ENCODE measurements at places on chromosomes 6 and 20.
A peak's percentile ranks its signal among the peaks of the same experiment; 100 is the strongest.

DNA sequence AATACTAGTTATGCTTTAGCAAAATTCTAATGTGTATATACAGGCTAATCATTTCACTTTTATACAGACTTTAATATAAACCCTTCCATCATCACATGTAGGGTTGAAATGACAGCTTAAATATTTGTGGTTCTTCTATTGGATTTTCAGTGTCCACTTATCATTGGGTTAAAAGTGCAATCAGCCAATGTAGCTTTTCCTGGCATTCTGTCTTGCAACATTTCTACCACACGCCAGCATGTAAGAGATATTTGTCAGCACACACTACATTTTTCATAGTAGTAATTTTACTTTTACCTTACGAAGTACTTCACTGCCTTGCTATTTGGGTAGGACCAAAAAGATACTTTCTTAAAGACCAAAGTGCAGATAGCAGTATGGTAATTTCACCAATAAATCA is 252.0 kb downstream of the TBX18 start:
- no peak for DNase-seq

DNA sequence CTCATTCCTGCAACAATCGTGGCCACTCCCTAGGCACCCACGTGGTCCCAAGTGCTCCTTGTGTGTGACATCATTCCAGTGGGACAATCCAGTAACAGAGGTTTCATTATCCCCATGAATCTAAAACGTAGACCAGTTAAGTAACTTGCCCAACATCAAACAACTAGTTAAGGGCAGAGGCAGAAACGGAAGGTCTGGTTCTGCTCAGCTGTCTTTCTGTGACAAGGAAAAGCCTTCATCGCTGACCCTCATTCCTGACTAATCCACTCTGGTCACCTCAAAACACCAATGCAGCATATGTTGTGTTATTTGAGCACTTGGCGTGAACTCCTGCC is 261.4 kb upstream of the JARID2 start:
- DNase-seq = no peak

- no peak for DNase-seq
Measured at GRCh38 chr6:128803911-128804310, 79.0 kb upstream of the LAMA2 start.

- DNase-seq = peak; percentile 87
Measured at GRCh38 chr6:18122128-18123093, at the start of gene NHLRC1. Gene NHLRC1, minus strand, starts transcription at chr6:18122677. Its CDS starts 71 bp downstream, at chr6:18122606.

DNA sequence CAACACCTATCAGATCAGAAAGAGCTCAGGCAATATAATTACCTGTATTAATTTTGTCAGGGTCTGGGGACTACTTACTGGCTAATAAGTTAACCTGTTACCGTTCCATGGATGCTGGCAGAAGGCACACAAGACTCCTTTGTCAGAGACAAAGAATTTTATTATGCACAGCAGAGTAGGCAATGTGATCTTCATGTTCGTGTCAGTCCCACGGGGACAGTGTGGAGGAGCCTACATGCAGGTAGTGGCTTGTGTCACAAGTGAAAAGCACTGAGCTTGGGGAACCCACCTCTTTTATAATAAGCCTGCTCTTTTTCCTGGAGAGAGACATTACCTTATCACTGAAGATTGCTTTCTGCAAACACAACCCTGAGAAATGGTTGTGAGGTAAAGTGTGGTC is 96.9 kb downstream of the CD164 start:
- no peak for DNase-seq

- no peak for DNase-seq
Measured at GRCh38 chr6:44892579-44892978, 435.6 kb upstream of the RUNX2 start.

DNA sequence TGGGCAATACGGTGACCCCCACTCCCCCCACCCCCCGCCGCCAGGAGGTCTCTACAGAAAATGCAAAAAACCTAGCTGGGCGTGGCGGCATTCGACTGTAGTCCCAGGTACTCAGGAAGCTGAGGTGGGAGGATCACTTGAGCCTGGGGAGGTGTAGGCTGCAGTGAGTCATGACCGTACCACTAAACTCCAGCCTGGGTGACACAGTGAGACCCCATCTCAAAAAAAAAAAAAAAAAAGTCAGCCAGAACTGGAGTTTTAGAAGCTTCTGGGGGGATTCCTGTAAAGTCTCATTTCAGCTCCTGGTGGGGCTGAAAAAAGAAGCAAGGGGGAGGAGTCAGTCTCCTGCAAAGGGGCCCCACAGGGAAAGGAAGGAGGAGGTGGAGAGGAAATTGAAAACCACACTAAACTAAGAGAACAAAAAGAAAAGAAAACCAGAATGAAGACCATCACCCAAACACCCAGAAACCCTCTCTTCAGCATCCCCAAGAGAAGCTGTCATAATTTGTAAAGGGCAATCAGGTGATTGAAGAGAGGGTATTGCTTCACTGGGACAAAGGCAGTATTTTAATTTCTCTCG is 50.4 kb downstream of the NOL4L start:
- DNase-seq = peak; percentile 74

- DNase-seq = peak; percentile 52
Measured at GRCh38 chr6:14799928-14800327, 445.9 kb upstream of the JARID2 start.

DNA sequence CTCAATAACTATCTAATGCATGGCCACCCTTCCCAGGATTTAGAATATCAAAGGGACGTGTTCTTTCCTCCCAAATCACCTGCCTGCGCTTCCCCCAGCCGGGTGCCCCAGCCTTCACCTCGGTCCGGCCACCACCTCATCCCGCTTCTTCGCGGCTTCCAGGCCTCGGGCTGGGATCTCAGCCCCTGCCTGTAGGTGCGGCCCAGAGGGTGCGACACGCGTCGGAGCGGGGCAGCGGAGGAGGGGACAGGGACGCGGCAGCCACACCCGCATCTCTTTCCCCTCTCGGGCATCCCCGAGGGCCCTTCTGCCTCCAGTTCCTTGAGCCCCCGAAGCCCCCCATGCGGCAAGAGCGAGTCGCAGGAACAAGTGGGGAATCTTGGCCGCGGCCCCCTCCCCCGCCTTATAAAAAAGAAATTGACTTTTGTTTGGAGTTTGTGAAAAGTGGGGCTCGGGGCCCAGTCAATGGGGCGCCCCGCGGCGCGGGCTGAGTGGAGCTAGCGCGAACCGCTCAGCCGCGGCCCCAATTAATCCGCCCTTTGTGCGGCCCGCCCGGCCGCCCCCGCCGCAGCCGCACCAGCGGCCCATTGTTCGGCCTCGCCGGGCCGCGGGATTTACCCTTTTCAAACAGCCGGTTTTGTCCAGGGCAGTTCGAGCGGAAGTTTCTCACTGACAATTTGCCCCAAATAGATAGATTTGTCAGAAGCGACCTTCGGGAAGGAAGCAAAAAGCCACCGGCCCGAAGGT is 8.4 kb upstream of the NR2E1 start:
- no peak for DNase-seq

GRCh38 chr6:47016261-47016660 is 25.9 kb downstream of the ADGRF1 start:
- no peak for DNase-seq

DNA sequence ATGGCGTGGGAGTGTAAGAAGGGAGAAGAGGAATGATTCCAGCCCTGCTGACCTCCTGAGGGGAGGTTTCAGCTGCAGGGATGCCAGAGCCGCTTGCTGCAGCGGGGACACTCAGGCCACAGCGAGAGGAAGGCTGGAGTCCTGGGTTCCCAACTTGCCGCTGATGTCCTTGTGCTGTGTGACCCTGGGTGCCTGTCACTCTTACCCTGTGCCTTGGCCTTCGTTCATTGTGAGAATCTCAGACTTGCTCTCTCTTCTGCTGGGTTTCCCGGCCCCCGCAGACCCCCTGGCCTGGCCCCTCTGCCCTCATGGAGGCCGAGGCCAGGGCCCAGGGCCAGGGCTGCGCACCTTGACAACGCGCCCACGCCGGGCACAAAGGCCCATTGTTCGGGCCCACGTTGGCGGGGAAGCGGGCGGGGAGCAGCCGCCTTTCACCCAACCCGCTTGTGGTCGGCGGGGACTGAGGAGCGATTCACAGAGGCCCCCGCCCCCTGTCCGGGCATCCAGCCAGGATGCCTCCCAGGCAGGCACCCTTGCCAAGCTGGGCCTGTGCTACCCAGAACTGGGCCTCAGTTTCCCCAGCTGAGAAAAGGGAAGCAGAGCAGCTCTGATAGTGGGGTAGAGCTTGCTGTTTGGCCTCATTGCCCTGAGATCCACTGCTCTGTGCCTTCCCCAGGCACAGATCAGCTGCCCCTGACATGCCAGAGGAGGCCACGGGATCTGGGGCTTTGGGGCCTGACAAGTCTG is 52.4 kb downstream of the CEBPB start:
- DNase-seq = no peak

GRCh38 chr6:108526739-108527174 is 34.0 kb upstream of the FOXO3 start:
- DNase-seq = no peak

- no peak for DNase-seq
Measured at GRCh38 chr6:155256122-155256795, 7.6 kb upstream of the CLDN20 start.

DNA sequence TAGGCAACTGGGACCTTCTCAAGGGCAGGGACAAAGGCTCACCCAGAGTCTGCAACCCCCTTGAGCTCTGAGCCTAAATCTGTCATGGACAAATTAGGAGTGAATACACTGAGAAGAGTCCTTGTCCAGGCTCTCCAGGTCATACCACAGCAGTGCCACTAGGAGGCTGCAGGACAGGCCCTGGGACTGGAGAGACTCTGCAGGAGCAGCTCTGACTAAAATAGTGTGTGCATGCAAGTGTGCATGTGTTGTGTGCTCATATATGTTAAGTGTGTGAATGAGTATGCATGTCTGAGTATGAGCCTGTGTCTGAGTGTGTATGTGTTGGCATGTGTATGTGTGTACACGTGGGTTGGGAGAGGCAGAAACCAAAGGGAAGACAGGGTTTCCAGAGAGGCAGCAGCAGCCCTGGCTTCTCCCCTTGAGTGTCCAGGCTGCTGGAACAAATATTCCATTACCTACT is 27.1 kb downstream of the MRPL14 start:
- DNase-seq = peak; percentile 25

- peak; percentile 53 for DNase-seq
Measured at GRCh38 chr20:53579581-53580375, 13.9 kb downstream of the ZNF217 start.

DNA sequence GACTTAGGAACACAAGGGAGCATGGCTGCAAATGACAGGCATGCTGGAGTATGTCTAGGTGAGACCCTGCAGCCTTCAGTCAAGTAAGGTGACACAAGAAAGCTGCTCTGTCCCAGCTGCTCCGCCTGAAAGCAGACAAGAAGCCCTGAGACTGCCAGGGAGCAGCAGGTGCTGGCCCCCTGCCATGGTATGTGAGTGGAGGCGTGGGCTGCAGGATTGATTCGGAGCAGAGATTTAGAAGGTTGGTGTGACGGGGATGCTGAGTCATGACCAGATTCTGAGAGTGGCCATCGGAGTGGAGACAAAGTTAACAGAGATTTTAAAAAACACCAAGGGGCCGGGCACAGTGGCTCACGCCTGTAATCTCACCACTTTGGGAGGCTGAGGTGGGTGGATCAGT is 17.8 kb downstream of the LRP11 start:
- DNase-seq = no peak

GRCh38 chr6:160424256-160424655 is 76.1 kb downstream of the SLC22A3 start:
- DNase-seq = no peak

- DNase-seq = no peak
Measured at GRCh38 chr20:62282877-62283503, 19.8 kb upstream of the ADRM1 start.

DNA sequence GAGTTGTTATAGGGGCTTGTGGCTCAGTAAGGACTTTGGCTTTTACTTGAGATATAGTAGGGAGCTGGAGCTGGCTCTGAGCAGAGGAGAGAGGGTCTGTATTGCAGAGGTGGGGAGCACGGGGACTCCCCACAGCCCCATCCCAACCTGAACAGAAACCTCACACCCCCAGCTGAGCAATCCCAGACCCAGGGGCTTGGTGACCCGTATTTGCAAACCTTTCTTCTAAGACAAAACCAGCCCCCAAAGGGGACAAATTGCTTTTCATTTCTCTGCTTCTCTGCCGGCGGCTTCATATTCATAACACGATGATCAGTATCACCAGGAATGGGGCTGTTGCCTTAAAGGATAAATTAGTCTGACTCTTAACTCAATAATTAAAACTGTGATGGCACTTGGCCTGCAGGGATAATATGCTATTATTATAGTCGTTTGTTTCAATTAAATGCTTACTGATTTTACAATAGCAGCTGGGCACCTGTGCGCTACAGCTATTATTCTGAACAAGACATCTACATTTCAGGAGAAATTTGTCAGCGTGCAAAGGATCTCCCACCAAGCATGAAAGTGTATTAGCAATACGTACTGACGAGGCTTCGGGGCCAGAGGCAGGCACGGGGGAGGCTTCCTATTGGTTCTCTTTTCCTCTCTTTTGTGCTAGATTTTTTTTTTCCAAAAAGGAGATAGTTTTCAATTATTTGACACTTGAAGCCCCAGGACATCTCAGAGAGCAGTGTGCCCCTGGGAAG is 118.1 kb downstream of the TOX2 start:
- no peak for DNase-seq

All from activated CD4-positive, alpha-beta memory T cell treated with anti-CD3 and anti-CD28 coated beads for 36 hours (primary cell).